GM06990 (cell line): ENCODE measurements at places on chromosomes 1 and 21.

DNA sequence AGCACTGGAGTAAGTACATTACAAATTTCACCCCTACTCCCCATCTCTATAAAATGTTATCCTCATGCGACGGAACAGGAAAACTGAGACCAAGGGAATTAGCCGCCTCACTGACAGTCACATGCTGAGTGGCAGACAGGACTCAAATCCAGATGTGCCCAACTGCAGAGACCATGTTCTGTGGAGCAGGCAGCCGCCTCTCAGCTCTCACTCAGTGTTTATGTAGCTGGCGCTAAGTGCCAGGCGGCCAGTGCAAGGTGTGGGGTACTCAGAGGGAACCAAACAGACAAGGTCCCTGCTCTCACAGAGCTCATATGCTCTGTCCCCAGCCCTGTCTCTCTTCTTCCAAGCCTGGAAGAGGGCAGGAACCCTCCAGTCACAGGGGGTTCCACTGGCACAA is 5.1 kb downstream of the CAPZB start:
- DNase-seq = no peak

GRCh38 chr1:16484931-16485330 is 29.2 kb downstream of the RNU1-1 start:
- DNase-seq = no peak

GRCh38 chr1:77655431-77655974 is 27.0 kb downstream of the ZZZ3 start:
- peak; percentile 20 for DNase-seq

DNA sequence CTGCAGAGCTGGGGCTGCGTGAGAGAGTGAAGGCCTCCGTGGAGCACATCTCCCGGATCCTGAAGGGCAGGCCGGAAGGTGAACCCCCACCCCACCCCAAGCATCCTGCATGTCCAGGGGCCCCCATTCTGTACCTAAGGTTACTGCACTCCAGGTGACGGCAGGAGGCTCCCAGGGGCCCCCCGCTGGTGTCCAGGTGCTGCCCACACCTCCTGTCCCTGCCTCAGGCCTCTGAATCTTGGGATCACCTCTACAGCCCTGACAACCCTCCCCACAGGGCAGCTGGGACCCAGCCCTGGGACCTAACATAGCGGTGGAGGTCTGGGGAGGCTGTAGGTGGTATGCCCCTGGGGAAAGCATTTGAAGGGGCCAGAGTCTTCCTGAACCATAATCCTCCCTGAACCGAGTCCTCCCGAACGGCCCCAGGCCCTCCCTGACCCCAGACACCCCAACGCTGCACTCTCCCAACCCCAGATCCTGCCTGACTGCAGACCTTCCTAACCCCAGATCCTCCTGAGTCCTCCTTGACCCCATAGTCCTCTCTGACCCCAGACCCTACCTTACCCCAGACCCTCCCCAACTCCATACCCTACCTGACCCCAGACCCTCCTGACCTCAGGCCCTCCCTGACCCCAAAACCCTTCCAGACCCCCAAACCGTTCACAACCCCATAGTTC is 33.5 kb downstream of the TRIM11 start:
- no peak for DNase-seq

DNA sequence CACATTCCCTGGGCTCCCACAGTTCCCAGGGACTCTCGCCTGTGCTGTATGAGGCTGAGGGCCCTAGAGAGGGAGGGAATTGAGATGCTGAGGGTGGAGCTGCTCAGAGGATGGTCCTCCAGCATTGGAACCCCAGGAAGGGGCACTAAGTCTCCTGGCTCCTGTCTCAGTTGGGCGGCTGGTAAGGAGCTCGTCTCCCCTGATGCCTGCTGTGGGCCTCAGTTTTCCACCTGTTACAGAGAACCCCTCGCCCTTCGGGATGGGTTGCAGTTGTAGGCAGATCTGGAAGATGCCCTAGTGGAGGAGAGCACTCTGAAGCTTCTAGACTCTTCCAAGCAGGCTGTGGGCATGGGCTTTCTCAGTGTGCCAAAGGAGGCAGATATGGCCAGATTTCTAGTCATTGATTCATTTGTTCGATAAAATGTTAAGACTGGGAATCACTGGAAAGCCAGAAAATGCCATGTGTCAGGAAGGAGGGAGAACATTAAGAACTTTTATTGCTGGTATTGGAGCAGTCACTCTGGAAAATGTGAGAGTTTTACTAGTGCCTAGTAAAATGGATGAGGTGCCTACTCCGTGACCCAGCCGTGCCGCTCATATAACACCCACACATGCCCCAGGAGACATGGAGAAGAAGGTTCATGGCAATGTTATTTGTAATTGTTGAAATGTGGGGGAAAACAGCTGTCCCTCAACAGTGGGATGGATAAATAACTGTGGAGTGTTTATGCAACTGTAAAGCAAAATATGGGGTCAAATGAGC is 828 bp upstream of the MYBPH start:
- DNase-seq = no peak
